EL (cell line): ENCODE measurements at places on chromosomes 7 and 10.

DNA sequence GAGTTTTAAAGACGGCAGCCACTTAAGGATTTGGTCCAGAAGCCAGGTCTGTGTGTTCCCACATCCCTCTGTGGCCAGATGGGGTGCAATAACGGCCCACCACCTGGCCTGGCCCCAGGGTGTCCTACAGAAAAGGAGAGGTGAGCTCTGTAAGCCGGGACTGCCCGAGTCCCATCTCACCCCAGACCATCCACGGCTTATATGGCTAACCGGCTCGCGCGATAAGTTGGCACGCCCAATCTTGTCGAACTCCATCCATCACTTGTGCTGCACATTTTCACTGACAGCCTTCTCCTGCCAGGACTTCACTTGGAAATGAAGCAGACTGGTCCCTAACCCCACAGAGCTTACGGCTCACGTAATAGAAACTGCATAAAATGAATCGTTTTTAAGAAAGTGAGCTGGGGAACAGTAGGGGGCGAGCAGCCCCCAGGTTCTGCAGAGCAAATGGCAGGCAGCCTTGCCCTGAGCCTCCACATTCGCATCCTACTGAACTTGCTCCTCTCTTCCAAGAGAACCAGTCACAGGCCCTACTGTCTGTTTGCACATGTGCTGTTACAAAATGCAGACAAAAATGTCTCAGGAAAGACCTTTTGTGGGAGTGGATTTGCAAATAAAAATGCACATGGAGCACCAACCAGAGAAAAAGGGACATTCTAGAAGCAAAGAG, 98.2 kb downstream of the TNS3 start:
- no peak for DNase-seq

DNA sequence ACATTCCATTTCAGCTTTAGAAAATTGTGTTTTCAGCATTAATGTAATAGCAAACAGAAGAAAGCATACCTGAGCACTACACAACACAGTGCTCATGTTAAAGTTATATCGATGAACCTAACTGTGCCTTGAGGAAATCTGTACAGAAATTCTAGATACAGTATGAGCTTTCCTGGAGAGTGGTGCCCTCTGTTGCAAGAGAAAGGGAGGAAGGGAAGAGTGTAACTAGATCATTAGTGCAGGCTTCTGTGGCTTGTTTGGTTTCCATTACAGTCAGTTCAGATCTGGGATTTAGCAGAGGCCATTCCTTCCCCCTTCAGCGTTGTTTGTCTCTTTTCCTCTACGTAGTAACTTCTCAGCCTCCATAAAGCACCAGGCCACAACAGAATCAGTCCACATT, 139.7 kb downstream of the HTR7 start:
- peak; percentile 6 for DNase-seq

GRCh38 chr7:30805931-30806330, 34.7 kb downstream of the MINDY4 start:
- no peak for DNase-seq

DNA sequence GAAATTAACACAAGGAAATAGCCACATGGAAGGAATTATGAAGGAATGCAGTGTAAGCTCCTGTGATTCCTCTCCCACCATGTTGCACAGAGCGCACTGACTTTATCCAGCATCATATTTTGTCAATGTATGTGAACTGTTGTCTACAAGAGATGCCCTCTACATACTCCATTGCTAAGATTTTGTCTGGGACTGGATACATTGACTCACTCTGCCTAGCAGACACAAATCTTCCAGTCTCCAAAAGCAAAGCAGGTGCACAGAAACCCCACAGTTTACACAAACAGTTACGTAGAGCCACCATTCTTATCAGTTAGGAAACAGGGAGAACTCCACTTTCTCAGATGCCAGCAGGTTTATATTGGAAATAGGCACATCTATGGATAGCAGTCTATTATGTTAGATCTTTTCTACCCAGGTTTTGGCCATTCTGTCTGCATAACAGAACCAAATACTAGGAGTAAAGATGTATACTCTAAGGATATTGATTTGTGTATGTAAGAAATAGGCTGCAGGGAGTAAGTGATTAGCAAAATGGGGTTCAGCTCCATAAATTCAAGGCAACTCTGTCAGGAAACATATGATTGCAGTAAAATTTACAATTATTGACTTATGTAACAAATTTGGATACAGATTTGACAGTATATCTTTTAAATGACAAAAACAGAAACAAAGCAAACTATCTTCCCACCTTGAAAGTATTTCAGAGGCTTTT, 1.5 kb downstream of the AKR1C2 start:
- DNase-seq: no peak

DNA sequence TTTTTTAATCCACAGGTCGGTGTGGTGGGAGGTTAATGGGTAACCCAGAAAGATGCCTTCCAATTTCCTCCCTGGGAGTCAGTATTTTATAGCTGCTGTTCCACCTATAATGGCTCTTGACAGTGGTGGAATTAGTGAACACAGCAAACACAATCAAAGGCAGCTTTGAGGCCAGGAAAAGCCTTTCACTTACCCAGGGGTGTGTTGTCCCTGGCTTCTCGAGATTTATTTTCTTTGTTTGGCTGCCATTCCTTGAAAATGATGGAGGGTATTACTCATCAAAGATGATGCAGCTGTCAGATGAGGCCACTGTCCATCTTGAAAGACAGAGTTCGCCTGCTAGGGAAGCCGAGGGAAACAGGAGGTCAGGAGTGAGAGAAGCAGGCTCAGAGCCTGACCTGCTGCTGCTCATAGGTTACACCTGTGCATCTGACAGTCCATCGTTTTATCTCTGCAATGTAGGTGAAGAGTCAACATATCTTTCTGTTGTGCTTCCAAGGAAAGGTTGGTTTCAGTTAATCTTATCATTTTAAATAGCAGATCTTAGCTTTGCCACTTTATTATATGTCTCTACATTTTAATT, 221.6 kb downstream of the XPNPEP1 start:
- DNase-seq: no peak

DNA sequence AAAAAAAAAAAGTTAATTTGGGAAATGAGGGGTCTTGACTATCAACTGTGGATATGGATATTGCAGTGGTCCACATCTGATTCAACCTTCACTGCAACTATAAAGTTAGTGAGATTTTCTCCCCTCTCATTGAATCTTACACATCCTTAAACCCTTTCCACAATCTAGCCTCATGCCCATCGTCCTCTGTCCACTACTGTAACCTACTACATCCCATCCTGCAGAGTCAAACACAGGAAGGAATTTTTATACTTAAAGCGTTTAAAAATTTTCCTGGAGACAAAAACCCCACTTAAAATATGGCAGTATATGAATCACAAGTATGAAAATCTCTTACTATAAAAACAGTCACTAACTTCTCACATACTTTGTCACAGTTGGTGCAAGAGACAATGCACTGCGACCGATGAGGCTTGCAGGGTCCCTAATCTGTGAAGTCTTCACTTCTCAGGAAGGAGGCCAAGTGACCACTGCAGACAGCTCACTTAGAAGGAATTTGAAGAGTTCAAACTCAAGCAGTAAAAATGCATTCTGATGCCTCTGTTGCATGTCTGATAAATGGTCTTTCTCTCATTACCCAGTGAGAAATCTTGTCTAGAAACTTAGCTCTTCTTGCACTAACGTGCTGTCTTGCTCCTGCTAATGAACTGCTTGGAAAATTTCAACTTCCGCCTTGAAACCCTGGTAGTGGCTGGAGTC, 50.3 kb upstream of the ST8SIA6 start:
- DNase-seq: peak; percentile 94

- peak; percentile 6 for DNase-seq
These were observed 86.3 kb downstream of the PRKCQ start for GRCh38 chr10:6493521-6494441.

- DNase-seq: no peak
These were observed 33.0 kb downstream of the OR6V1 start for GRCh38 chr7:143085109-143085508.

DNA sequence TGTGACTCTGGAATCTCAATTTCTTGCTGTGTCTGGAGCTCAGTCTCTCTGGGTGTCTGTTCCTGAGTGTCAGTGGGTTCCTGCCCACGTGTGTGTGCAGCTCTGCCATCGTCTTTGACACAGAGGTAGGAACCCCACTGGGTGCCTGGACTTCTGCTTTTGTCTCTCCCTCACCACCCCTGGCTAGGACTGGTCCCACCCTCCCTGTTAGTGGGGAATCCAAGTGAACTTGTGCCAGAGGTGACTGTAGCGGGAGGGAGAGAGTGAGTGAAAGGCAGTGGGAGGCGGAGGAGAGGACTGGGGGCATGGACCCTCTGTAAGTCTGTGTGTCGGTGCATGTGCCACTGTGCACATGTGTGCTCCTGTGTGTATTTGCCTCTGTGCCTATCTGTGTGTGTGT, 299.9 kb upstream of the ZMIZ1 start:
- no peak for DNase-seq

- DNase-seq: no peak
These were observed 747.4 kb downstream of the SUGCT start for GRCh38 chr7:40882071-40882658.

GRCh38 chr10:1377231-1377630, 321.0 kb downstream of the WDR37 start:
- no peak for DNase-seq

- DNase-seq: no peak
These were observed 138.9 kb downstream of the GRK5 start for GRCh38 chr10:119346095-119346832.

DNA sequence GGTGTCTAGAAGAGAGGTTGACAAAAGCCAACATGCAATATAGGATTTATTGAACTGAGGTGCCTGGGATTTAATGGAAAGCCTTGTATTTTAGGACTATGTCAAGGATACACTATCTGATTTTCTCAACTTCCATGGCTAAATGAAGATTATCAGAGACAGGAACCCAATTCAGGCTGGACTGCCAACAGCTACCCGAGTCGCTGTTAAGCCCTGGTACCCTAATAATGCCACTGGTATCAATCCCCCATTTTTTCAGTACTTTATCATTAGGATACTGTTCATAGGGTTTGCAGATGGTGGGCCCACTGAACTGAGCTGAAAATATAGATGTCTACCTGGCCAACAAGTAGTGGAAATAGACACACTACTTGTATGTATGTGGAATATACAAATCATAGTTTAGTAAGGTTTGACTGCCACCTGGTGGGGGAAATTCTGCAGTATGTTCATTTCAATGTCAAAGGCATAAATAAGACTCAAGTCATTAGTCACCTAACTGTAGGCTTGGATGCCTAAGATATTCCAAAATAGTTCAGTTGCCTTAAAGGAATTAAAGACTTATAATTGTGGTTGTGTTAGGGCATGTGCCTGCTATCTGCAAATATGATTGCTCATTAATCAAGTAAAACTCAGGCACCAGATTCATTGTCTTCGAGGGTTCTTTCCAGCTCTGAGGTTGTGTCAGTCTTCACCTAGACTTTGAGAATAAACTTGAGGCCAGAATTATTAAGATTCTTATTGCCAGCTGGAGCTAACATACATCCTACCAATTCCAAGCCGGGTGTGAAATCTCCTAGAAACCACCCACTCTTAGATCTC, 34.1 kb upstream of the NOBOX start:
- DNase-seq: peak; percentile 62

- DNase-seq: no peak
These were observed 133.3 kb downstream of the TEX36 start for GRCh38 chr10:125549653-125550052.

GRCh38 chr10:129608653-129609052, 141.6 kb downstream of the MGMT start:
- no peak for DNase-seq

DNA sequence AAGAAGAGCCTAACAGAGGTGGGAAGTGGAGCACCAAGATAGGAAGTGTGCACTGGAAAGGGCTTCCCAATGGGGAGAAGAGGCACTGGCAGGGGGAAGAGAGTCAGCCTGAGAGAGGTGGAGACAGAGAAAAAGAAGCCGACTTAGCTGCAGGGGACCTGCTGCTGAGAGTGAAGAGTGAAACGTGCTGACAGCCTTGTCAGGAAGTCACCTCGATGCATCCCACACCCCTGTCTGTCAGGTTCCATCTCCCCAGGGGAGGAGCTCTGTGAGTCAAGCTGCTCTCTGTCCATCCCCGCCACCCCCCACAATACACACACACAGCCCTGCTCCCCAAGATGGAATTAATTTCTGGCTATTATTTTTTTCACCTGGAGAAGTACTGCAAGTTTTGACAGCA, 14.0 kb downstream of the KAZALD1 start:
- DNase-seq: no peak

DNA sequence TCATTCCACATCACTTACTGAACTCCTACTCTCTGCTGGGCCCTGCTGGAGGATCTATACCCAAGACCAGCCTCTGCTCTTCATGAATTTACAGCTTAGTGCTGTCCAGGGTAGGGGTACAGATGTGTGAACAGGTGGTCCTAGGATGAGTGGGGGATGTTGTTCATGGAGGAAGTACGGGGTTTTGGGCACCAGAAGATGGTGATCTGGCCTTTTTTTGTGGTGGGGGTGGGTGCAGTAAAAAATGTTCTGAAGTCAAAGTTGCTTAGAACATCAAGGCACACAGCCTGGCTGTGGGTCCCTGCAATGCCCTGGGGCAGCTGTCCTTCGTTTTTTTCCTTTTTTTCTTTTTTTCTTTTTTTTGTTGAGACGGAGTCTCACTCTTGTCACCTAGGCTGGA, 34.2 kb upstream of the GNA12 start:
- DNase-seq: no peak

DNA sequence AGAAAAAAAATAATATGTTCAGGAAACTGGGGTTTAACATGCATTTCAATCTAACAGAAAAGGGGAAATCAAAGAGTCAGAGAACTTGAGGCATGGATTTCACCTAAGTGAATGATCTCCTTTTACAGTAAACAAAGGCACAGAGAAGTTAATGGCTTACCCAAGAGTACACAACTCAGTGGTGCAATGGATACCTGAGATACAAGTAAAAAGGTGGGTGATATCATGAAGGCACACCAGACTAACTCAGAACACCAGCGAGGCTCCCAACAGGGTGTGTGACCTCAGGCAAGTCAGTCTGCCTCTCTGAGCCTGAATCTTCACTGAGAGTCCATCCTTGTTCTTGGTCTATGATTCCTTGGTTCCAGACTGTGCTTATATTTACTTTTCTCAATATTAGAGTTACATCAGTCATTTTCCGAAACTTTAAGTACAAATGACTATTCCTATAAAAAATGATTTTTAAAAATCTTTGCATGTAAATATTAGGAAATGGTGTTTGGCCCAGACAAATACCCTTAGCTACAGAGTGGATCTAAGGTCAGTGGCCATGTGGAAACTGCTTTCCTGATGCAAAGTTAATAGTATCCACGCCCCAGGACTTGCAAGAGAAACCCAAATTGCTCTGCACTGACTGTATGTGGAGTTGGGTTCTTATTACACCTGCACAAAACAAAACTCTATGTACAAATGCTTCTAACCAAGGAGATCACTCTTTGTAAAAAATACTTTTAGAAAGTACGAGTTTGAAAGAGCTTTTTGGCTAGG, 282.8 kb upstream of the IMMP2L start:
- no peak for DNase-seq
